ENCODE measurements at places on chromosomes 11 and 22.
A peak's percentile ranks its signal among the peaks of the same experiment; 100 is the strongest.

DNA sequence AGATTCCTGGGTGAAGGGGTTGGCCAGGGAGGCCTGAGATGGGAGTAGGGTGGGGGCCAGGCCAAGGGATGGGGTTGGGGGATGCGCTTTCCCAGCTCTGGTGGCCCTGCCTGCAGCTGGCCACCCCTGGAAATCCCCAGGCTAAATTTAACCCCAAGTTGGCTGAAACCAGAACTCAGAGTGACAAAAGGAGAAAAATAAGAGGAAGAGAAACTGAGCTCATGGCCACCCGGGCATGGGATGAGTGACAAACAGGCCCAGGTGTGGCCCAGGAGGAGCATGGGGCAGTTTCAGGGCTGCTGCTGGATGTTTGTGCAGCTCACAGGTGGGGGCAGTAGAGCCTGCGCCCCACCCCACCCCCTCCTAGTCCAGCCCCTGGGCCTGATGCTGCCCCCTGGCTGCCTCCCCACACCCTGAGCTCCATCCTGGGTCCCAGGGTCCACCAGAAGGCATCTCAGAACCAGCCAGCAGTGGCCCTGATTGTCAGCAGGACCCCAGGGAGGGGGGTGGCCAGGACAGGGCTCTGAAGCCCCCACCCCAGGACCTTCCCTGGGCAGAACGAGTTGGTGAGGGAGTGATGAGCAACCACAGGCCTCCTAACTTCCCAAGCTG is 48.0 kb downstream of the IGLL5 start:
- no peak for DNase-seq

DNA sequence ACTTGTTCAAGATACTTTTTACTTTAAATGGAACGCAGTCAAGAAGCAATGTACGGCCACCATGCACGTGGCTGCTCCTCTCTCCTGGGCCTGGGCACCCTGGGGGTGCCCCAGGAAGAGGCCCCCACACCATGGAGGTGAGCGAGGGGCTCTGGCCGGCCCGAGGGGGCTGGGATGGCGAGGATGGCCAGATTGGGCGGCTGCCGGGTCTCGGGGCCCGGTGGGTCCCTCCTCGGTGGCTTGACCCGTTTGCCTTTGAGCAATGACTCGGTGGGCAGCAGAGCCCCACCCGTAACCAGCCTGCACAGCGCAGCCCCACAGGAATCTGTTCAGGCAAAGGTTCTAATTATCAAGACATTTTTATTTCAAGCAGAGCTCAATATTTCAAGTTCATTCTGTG is 167.4 kb downstream of the BRD1 start:
- DNase-seq, result no peak

DNA sequence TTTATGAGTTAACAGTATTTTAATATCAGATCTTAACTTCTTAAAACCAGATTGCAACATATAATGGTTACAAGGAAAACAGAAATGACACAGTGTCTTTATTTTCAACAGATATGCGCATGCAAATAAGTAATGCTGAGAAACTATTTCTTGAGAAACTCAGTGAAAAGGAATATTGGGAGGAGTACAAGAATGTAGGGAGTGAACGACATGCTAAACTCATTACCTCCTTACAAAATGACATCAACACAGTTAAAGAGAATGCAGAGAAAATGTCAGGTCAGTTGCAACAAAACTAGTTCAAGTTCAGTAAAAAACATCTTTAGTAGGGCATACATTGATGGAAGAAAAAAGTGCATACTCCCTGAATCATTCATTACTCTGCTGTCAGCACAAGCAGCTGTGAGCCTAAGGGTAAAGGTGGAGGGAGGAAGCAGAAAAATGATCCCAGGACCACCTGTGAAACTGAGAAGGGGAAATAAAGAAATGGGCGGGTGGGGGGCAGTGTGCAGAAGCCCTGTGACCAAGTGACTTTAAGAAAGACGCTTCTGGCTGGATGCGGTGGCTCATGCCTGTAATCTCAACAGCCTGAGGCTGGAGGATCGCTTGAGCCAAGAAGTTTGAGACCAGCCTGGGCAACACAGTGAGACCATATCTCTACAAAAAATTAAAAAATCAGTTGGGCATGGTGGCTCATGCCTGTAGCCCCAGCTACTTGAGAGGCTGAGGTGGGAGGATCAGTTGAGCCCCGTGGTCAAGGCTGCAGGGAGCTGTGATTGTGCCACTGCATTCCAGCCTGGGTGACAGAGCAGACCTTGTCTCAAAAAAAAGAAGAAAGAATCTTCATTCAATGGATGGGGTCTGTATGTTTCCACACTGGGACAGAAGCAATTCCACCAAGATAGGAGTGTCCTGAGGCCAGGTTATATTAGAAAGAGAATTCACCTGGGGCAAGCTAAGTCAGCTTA is 31.2 kb downstream of the CCDC83 start:
- no peak for DNase-seq

DNA sequence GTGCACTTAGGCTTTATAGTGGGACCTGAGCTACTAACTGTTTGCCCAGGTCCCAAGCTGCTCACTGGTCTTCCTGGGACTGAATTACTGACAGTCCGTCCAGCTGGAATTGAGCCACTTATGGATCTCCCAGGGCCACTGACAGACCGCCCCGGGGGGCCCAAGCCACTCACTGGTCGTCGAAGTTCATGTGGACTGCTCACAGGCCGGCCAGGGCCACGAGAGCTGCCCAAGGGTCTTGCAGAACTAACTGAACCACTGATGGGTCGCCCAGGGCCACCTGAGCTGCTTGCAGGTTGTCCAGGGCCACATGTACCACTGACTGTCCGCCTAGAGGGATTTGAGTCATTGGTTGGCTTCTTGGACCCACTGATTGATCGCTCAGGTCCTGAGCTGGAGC is 15.1 kb downstream of the MISFA start:
- no peak for DNase-seq

- DNase-seq, result no peak
Observed at GRCh38 chr11:61048368-61049062, 53.8 kb upstream of the CD5 start.

- DNase-seq, result no peak
Observed at GRCh38 chr22:40499209-40499623, 128.8 kb downstream of the SGSM3 start.

DNA sequence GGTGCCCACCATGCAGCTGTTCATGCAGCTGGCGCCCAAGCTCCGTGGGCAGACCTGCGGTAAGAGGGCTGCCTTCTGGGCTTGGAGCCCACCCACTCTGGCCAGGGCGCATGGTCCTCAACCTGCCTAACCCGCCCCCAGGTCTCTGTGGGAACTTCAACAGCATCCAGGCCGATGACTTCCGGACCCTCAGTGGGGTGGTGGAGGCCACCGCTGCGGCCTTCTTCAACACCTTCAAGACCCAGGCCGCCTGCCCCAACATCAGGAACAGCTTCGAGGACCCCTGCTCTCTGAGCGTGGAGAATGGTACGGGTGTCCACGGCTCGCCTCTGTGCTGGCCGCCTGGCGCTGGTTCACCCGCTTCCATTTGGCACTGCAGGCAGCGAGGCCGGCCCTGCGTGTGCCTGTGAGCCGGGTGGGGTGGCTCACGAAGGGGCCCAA is 11.0 kb downstream of the MUC5AC start:
- no peak for DNase-seq

GRCh38 chr22:38193580-38193979 is 8.2 kb upstream of the MAFF start:
- no peak for DNase-seq

DNA sequence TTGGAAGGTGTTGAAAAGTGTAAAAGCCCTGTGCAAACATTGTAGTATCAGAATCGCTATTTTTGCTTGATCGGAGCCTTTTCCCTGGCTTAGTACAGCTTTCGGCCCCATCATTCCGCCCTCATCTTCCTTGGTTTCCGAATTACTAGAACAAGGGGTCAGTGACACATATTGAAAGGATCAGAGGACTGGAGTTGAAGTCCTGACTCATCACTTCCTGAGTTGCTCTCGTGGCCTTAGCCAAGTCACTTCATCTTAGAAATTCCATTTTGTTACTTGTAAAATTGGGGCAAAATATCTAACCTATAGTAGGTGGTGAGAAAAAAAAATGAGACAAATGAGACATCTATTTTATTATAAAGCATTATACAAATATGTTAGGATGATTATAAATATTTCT is 375.0 kb downstream of the NTM start:
- no peak for DNase-seq

GRCh38 chr11:25247336-25247735 is 750.5 kb downstream of the LUZP2 start:
- DNase-seq, result no peak

GRCh38 chr22:20131859-20132685 is 468 bp downstream of the ZDHHC8 start:
- DNase-seq, result no peak

DNA sequence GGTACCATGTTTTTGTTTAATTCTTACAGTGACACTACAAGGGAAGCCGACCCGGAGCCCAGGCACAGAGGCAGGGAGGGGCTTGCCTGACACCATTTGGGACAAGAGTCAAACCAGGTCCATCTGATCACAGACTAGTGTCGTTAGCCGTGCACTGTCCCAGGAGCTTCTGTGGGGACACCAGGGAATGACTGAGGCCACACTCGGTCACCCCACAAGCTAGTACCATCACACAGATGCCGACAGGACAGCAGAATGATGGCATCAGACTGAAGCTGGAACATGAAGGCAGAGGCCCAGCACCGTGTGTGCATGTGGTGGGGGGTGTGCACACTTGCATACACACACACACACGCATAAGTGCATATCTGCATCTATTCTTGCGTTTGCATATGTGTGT is 61.5 kb upstream of the NECTIN1 start:
- no peak for DNase-seq

GRCh38 chr11:102792604-102793003 is 5.4 kb downstream of the MMP1 start:
- no peak for DNase-seq

DNA sequence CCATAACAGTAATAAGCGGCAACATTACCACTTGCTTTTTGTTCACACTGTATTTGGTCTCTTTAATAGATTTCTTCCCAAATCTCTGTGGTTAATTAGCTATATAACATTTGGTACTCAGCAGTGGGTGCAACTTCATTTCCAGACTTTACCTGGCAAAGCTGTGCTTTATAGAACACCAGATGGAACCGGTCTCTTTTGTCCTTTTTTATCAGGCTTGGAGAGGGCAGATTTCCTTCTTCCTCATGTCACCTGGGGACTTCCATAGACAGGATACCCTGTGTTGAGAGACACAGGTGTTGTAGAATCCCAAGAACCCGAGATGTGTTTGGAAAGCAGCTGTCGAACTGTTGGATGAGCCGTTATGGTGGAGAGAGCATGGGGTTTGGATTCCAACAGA is 393.7 kb downstream of the NTM start:
- DNase-seq, result no peak

DNA sequence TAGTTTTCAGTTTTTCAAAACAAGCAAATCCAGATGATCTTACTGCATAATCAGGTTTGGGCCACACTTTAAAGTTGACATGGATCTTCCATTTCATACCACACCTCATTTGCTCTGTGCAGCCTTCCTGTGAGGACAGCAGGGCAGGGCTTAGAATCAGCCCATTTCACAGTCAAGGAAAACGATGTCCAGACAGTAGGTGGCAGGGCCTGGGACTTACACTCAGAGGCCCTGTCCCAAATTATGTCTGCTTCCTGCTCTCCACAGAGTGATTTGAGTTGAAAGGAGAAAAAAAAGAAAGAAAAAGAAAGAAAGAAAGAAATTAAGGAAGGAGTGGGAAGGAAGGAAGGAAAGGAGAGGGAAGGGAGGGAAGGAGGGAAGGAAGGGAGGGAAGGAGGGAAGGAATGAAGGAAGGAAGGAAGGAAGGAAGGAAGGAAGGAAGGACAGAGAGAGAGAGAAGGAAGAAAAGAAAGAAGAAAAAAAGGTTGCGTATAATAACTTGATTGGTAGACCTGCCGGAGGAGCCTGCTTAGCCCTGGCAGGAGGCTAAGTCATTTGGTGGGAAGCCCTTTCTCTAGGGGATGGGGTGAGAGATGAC is 23.6 kb downstream of the TSKU start:
- no peak for DNase-seq

GRCh38 chr11:105051559-105051958 is 6.4 kb upstream of the CARD16 start:
- no peak for DNase-seq

GRCh38 chr11:68927280-68928135 is 23.8 kb downstream of the IGHMBP2 start:
- no peak for DNase-seq

- no peak for DNase-seq
Observed at GRCh38 chr11:18172666-18173065, at the start of gene MRGPRX4. Gene MRGPRX4, plus strand, starts transcription at chr11:18172837. Its CDS starts 420 bp downstream, at chr11:18173257.

DNA sequence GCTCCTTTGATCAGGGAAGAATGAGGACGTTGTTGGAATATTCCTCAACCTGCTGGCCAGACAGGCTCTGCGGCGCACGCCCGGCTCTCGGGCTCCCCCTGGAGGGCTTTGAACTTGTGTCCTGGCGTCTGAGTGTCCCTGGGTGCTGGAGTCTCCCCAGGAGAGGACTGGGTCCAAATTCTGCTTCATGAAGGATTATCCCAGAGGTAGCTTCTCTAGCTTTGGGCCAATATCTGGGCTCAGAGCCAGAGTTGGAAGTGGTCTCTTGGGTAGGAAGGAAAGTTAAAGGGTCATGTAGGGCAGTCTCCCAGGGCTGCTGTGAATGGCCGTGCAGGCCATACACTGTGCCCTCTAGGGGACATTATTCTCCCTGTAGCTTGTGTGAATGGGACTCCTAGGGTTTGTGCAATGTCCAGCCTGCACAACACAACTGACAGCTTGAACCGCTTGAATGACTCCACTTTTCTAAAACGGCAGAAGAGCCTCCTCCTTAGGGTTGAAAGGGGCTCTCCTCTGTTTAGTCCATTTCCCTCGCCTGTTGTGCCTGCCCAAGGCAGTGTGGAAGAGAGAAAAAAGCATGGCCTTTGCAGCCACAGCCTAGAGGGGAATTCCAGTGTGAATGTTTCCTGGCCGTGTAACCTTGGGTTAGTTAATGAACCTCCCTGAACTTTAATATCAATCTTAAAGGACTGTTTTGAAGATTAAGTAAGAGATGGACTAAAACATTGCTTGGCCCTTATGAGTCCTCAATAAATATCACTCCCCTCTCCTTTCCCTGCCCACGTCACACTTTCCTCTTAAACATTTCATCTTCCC is 111.2 kb upstream of the THY1 start:
- DNase-seq, result peak; percentile 19

DNA sequence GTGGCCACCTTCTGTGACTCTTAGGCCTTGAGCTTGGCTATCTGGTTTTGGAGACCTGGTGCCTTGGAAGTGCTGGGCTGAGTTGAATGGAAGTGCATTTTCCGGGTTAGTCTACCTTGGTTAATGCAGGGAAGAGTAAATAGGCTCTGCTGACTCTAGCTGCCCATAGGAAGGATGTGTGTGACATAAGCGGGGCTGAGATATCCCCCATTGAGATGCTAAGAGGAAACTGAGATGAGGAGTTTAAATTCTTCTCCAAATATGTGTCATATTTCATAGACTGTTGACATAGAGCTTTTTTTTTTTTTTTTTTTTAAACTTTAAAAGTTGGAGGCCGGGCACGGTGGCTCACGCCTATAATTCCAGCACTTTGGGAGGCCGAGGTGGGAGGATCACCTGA is 30.8 kb downstream of the ZNRF3 start:
- no peak for DNase-seq

DNA sequence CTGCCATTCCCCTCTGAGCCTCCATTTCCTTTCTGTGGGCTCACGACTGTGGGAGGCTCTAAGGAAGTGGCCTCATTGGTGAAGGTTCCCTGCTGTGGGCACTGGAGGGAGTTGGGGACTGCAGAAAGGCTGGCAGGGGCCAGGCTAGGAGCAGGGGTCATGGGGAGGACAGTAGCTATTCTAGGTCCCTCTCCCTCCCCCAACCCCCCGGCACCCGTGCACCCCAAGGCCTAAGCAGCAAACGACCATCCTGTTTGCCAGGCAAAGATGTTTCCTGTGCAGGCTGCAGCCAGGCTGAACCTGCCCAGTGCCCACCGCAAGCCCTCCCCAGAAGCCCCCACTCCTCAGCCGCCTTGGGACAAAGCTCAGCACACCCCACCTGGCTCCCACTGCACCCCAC is 189.4 kb downstream of the MN1 start:
- no peak for DNase-seq

Data from activated T-helper 1 cell treated with anti-CD3 and anti-CD28 coated beads, Interleukin-12 subunit alpha, Interleukin-12 subunit beta, Interleukin-2, Interleukin-4 antibody, amounts not matched to agents 30 ng/mL and 10 ng/mL and 1 ng/mL, durations not matched to agents 14 hours and 24 hours and 36 hours (primary cell).